Renal cortex interstitium (tissue), 15 donors: ENCODE measurements at places on chromosomes 2 and 18. TPM values are rescaled to one million over a fixed set of nuclear protein-coding genes. Genes with fewer than 3 reads are reported as not detected.

The VAMP8 gene
- polyA plus RNA-seq, result 88.1 TPM

The AGXT gene
- not detected for polyA plus RNA-seq

The VWA3B gene
- polyA plus RNA-seq, result 0.26 TPM

DNA sequence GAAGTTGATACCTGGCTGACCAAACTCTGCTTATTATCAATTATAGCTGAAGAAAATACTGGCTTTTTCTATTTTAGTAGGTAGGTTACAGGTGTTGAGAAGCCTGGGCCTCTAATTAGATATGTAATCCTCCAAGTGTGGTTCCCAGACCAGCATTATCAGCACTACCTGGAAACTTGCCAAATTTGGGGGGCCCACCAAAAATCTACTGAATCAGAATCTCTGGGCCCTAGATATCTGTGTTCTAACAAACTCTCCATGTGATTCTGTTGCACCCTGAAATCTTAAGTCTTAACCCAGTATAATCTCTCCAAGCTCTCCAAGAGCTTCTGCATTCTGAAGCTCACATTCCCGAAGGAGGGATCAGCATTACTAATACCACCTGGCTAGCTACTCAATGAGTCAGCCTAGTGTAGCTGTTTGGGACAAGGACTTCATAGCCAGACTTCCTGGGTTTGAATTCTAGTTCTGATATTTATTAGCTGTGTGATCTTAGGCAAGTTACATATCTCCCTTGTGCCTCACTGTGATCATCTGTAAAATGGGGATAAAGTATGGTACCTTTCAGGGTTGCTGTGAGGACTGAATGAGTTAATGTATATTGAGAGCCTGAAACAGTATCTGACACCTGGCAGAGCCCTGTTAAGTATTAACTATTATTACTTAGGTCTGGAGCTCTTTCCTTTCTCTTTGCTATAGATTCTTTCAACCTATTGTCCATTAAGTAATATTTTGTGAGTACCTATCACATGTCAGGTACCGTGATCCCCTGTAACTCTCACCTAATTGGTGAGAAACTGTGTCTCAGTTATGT lies 94.1 kb upstream of the CD302 start:
- no peak for DNase-seq

- no peak for DNase-seq
These were observed 16.9 kb upstream of the MREG start for GRCh38 chr2:216030216-216030615.

DNA sequence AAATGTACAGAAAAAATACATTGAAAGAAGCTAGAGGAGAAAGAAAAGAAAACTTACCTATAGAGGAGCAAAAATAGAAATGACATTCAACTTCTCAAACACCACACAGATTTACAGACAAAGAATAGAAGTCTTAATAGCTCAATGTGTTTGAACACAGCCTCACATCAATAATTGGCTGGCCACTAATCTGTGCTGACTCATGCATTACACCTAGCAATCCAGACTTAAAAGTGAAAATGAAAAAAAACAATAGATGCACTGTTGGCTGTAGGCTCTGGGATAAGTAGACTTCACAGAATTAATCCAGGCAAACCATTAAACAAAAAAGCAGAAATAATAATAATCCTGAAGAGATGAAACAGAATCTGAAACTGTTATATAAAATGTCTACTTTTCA lies 961.3 kb upstream of the CELF4 start:
- no peak for DNase-seq

- no peak for DNase-seq
These were observed 34.3 kb downstream of the ZAP70 start for GRCh38 chr2:97747716-97748115.

DNA sequence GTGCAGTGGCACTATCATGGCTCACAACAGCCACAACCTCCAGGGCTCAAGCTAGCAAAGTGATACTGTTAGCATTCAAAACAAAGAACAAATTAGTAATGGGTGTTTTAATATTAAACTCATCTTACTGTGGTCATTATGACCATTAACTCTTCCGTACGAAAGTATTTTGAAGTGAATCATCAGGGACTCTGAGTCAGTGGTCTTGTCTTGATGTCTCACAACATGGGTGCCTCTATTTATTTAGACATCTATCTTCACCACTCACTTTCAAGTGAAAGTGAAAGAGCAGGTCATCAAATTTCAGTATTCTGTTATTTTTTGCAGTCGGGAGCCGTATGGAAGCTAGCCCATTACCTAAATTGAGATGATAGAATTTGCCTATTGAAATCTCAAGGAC lies 1118.2 kb downstream of the DPP10 start:
- no peak for DNase-seq

DNA sequence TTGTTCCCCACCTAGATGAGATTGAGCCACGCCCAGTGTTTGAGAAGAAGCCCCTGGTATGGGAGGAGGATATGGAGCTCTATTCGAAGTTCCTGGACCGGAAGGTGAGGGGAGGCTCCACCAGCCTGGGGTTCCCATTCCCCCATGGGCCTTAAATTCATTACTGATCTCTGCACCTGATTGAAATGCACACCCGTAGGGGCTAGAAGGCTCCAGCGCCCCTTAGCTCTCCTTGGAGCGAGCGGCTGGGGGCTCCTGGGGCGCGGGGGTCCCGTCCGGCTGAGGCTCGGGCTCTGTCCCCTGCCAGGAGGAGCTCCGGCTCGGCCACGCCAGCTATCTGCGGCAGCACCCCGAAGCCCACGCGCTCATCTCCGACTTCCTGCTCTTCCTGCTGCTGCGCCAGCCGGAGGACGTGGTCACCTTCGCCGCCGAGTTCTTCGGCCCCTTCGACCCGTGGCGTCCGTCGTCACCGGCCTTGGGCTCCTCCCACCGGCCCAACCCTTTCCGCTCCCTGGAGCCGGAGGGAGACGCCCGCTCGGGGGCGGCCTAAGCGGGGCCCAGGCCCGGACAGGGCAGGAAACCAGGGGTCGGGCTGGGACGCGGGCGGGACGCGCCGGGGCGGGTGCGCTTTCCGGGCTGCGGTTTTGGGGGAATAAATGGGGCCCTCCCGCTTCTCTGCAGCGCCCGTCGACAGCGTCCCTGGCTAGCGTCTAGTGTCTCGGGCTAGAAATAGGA lies 10.9 kb downstream of the CATIP start:
- DNase-seq, result peak; percentile 80

GRCh38 chr2:142591420-142591819 lies 286.0 kb upstream of the KYNU start:
- no peak for DNase-seq
